ENCODE measurements at places on chromosomes 11 and 22. TPM values are rescaled to one million over a fixed set of nuclear protein-coding genes. Genes with fewer than 3 reads are reported as not detected.

Gene CALCA
- not detected for total RNA-seq

- DNase-seq: no peak
Observed at GRCh38 chr11:130426223-130426836, 2.1 kb downstream of the ADAMTS8 start.

Gene OR8B3
- not detected for total RNA-seq

GRCh38 chr11:94332814-94333213, 28.4 kb downstream of the IZUMO1R start:
- no peak for DNase-seq

Gene RAG1
- 0.55 TPM for total RNA-seq

Gene TRIM29
- total RNA-seq: not detected

All from natural killer cell treated with Interleukin-12 subunit alpha and Interleukin-12 subunit beta and Interleukin-15 and Interleukin-18, amount 100 ng/mL, for 72 hours (primary cell).